LNCaP clone FGC (cell line): ENCODE measurements at places on chromosomes 16 and 17.

DNA sequence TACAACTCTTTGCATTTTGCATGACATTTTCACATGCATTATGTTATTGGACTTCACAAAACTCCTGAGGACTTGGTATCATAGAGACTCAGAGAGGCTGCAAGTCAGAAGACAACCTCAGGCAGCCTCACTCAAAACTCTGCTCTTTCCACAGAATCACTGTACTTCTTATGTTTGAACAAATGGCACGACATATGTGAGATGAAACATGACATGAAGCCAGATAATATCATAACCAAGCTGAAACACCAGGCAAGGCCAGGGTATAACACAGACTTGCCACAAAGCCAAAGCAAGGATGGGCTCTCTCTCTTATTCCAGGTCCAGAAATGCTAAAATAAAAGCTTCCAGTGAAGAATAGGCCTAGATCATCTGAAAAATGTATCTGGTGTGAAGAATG, 425.8 kb upstream of the CDH5 start:
- no peak for DNase-seq

GRCh38 chr17:66345264-66345663, 42.9 kb downstream of the PRKCA start:
- no peak for DNase-seq

DNA sequence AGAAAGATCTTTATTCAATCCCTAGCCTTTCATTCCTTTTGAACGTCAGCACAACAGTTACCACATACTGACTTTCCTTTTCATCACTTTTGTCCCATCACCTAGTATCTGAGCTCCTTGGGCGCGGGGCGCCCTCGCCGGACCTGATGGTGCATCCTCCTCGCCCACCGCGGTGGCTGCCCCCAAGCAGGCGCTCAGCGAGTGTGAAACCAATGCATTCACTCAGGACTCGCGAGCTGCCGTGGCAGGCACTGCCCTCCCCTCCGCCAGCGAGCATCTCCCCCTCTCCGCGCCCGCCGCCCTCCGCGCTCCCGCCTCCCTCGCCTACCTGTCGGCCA, 756 bp downstream of the KLHL11 start:
- no peak for DNase-seq

DNA sequence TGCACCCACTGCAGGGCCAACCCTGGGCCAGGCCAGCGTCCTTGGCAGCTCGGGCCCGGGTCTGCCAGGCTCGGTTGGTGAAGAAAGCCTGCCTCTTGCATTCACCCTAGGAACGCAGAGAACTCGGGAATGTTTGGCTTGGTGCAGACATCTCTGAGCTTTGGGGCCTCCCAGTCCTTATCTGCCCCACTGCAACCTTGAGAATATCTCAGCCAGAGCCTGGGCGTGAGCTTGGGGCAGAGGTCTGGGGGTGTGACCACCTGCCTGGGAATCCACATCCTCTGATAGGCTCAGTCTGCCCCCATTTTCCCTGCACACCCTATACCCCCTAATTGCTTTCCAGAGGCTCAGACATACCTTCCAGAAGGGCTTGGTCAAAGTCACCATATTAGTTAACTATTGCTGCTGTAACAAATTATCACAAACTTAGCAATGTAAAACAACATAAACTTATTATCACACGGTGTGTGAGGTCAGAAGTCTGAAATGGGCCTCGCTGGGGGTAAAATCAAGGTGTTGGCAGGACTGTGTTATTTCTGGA, 30.7 kb upstream of the ZNF423 start:
- no peak for DNase-seq
